Natural killer cell (primary cell): ENCODE measurements at places on chromosomes 13 and 19.

DNA sequence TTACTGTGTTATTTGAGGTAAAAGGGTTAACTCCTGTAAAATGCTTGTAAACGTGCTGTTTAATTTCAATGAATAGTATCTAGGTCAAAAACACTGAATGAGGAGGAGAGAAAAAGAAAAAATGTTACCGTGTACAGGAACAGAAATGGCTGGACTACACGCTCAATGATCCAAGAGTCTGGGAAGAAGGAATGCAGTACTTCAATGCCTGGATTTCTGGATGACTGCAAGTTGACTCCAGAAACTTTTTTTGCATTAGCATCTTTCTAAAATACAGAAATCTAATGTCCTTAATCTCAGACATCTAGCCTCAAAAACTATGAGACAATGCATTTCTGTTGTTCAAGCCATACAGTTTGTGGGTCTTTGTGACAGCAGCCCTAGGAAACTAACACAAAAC lies 17.4 kb upstream of the IPO5 start:
- no peak overlapping the region for H3K27ac ChIP-seq
- H3K4me1 ChIP-seq, result no peaks in the 10 kb centered on the region
- DNase-seq, result no peak

DNA sequence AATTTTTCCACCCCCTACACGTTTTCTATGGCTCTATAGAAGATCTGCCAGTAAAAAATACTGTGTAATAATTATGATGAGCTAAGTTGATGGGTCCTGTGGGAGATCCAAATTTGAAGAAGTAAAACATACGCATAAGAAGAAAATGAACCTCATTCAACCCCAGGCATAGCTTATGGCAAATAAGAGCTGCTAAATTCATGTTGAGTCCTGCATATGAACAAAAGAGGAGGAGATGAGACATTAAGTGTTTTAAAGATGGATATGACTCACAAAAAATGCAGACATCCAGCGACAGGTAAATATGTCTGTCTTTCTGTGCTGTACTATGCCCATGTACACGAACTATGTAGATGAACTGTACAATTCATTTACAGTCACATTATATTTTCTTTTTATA lies 101.9 kb downstream of the LIG4 start:
- no peak overlapping the region for H3K4me3 ChIP-seq
- DNase-seq, result no peak
- no peak overlapping the region for H3K27ac ChIP-seq

DNA sequence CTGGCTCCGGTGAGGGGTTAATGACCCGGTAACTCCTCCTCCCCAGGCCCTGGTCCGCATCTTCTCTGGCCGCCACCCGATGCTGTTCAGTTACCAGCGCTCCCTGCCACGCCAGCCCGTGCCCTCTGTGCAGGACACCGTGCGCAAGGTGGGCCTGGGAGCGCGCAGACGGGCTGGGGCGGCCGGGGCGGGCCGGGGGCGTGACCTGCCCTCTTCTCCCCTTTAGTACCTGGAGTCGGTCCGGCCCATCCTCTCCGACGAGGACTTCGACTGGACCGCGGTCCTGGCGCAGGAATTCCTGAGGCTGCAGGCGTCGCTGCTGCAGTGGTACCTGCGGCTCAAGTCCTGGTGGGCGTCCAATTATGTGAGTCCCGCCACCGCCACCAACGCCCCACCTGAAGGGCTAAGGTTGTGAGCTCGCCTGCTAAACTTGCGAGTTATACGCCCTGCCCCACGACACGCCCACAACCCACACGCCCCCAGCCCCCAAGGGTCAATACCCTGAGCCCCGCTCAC lies 10.4 kb downstream of the CPT1C start:
- no peak overlapping the region for H3K4me3 ChIP-seq
- H3K4me1 ChIP-seq, result no peaks in the 10 kb centered on the region
- no peak overlapping the region for H3K27ac ChIP-seq
- H3K36me3 ChIP-seq, result no peaks in the 10 kb centered on the region
- H3K27me3 ChIP-seq, result no peaks in the 10 kb centered on the region

- H3K4me3 ChIP-seq, result no peak overlapping the region
- no peak for DNase-seq
- H3K27ac ChIP-seq, result no peak overlapping the region
- no peaks in the 10 kb centered on the region for H3K27me3 ChIP-seq
Observed at GRCh38 chr13:33911521-33911920, 93.6 kb downstream of the RFC3 start.

DNA sequence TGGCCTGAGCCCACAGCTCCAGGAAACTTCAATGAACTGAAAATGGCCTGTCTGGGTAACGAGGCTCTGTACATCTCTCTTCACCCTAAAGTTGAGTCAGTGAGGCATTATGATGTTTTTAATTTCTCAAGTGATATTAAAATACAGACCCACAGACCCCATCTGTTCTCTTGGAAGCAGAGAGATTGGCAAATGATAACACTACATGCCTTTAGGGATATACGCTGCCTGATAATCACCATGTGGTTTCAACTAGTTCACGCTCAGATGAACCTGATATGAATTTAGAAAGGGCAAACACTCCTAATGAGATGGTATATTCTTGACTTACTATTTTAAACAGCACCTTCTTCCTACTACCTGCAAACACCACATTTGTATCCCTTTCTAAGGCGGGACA lies 127.5 kb downstream of the RFC3 start:
- H3K27me3 ChIP-seq, result no peaks in the 10 kb centered on the region
- H3K4me3 ChIP-seq, result no peak overlapping the region
- H3K27ac ChIP-seq, result no peak overlapping the region
- no peaks in the 10 kb centered on the region for H3K36me3 ChIP-seq
- DNase-seq, result no peak
- H3K4me1 ChIP-seq, result no peaks in the 10 kb centered on the region
